ENCODE measurements at places on chromosomes 4 and X.

DNA sequence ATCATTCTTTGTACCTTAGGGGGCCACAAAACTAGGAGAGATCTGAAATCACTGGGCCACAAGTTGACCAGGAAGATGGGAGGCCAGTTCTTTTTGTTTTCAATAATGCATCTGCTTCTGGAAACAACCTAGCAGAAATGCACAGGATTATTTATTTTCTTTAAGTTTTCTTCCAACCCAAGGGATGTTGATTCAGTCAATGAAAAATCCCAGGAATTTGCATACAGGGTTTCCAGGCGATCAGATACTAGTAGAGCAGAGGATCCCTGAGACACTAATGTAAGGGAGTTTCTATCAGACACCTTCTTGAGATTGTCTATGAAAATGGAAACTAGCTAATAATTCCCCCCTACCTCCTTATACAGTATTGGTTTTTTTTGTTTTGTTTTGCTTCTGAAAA is 7.4 kb downstream of the ATOH1 start:
- no peak for DNase-seq

GRCh38 chr4:2697995-2698414 is 58.1 kb downstream of the TNIP2 start:
- DNase-seq = no peak

DNA sequence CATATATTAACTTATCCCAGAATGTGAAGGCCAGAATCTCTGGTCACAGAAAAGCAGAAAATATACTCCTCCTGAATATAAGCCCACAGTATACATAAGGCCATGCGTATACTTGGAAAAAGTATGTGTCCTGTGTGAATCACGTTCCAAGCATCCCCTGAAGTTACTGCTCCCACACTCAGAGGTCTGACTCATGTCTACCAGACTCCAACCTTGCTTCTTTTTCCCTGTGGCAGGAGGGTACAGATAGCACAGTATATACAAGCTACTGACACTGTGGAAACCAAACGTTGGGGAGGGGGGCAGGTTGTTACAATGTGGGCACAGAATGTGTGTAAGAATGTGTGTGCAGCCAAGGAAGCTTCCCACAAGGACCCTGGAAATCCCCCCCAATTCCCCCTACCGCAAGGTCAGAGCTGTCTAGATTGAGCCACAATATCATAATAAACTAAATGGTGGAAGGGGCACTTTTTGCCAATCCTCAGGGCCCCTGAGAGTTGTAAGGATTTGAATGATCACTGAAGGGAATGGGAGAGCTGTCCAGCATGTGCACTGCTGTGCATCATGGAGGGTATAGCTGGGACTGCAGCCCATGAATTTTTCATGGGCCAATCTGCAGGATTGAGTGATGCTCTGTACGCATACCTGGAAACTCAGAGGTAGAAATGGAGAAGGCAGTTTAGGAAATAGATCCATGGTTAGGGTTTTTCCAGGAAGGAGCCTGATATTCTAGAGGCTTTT is 7.4 kb upstream of the RELL1 start:
- no peak for DNase-seq

GRCh38 chr4:66544281-66544680 is 874.0 kb upstream of the EPHA5 start:
- no peak for DNase-seq

DNA sequence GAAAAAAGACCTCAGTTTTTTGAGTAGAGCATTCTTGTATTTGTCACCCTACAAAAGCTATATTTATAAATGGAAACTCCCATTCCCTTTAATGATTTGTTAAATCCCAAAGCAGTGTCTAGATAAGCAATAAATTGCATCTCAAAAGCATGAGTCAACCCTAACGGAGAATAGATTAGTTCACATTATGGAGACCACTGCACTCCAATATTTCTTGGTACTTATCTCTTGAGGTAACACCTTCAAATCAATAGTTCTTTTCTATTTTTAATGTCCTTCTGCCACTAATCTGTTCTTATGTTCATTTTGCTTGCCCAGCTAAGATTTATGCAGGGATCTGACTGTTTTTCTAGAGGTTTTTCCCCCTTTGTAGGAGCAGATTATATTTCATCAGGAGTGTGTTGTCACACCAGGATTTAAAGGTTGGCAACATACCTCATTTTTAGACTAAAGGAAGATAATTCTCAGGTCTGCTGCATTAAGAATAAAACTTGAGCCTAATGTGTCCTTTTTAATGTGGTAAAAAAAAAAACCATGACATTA is 91.4 kb upstream of the ADGRG2 start:
- DNase-seq = no peak

GRCh38 chr4:142405021-142405694 is 440.9 kb downstream of the INPP4B start:
- DNase-seq = peak; percentile 81

Measured in left forelimb (tissue), 1 donor.